ENCODE measurements at places on chromosomes 11 and 22.

GRCh38 chr11:115761348-115761747 is 257.1 kb upstream of the CADM1 start:
- no peak for DNase-seq

DNA sequence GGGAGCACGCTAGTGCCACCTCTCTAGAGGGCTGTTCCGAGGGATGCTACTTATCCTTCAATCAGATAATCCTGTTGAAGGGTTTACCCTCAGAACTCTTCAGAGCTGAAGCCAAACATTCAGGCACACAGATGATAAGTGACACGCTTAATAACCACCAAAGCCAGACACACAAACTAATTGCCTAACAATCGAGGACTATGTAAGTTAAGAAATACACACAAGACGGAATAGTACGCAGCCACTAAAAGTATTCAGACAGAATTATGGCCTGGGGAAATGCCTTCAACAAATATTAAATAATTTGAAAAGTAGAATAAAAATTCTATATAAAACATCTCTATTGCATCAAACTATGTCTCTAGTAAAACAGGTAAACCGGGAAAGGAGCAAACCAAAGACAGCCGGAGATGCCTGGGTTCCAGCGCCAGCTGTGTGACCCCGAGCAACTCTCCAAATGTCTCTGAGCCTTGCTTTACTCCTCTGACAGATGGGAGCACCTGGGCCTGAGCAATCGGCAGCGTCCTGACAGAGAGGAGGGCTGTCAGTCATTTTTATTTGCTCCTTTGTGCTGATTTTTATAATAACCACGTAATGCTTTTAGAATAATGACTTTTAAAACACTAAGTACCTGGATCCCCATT is 11.3 kb downstream of the LRFN4 start:
- DNase-seq = no peak

GRCh38 chr22:44667276-44667675 is 34.7 kb upstream of the PRR5 start:
- DNase-seq = no peak

GRCh38 chr11:64747961-64748665 is 4.2 kb upstream of the RASGRP2 start:
- DNase-seq = no peak

DNA sequence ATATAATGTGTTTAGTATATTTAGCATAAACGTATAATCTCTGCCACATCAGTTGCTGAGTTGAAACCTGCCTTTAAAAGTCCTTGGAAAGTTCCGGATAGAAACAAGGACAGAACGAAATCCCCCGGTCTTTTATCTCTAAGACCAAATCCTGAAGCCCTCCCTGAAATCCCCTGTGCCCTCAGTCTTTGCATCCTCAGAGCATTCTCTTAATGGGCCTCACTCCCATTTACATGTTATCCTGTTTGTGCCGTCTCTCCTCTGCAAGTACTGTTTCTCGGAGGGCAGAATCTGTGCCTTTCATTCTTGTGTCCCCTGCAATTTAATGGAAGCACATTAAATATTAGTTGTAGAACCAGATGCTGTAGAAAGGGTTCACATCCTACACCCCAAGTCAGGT is 56.0 kb downstream of the ZNRF3 start:
- DNase-seq = no peak

DNA sequence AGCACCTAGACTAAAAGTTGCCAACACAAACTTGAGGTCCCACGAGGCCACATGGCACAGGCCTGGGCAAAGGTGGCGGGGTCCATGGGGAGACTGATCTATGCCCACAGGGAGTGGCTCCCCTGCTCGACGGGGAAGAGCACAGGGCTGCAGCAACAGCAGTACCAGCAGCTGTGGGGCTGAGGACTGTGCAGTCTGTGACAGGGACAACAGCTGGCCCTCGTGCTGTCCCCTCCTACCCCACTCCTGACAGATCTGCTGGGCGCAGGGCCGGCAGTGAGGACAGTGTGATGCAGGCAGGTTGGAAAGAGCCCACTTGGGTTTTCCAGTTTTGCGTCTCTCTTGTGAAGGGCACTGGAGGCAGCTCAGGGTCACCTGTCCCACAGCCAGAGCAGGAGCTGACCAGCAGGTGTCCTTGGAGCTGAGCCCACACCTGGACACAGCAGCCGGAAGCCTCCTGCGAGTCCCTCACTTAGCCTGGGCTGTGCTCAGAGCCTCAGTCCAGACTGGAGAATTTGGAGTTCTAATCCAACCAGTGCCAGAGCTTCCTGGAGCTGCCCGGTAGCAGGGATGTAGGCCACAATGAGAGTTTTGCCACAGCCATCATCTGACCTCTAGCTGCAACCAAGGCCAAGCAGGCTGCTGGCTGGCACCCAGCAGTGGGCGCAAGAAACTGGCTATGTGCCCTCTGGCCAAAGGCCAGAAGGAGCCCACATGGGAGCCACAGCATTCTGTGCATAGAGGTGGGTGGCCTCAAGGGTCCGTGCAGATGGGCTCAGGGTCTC is 3.6 kb upstream of the GAS2L1 start:
- no peak for DNase-seq

GRCh38 chr11:61752117-61752924 is at the start of gene MYRF:
Gene MYRF (plus strand): TSS chr11:61752636. CDS start chr11:61752745, 109 bp downstream.
- peak; percentile 67 for DNase-seq

GRCh38 chr11:72430741-72431570 is 3.4 kb downstream of the CLPB start:
- peak; percentile 47 for DNase-seq

DNA sequence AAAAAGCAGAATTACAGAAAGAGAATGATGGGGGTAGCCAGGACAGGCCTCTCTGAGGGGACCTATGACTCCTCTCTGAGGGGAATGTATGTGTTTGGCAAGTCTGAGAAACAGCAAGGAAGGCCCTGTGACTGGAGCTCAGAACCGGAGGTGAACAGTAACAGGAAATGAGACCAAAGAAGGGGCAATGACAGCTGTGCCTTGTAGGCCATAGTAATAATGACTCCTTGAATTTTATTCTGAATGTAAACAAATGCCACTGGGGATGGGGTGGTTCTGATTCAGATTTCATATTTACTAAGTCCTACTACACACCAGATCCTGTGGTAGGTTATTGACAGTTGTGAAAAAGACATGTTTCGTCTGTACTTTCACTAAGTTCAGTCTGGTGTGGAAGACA is 52.8 kb upstream of the APOA1 start:
- DNase-seq = no peak

GRCh38 chr11:129148487-129148886 is 43.6 kb downstream of the ARHGAP32 start:
- no peak for DNase-seq

GRCh38 chr22:42695294-42695693 is 25.4 kb downstream of the A4GALT start:
- DNase-seq = no peak

DNA sequence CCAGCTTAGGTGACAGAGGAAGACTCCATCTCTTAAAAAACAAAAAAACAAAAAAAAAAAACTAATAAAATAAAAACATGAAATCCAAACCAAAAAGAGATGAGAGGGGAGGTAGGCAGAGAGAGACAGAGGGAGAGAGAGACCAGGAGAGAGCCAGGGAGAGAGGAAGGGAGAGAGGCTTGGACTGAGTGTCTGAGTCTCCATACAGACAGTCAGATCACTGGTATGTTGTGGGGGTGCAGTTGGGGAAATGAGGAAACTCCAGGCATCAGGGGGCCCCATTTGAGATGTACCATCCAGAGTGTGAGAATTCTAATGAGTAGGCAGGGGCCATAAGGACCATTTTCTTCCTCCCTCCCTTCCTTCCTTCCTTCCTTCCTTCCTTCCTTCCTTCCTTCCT is 53.1 kb upstream of the SEPTIN5 start:
- no peak for DNase-seq

DNA sequence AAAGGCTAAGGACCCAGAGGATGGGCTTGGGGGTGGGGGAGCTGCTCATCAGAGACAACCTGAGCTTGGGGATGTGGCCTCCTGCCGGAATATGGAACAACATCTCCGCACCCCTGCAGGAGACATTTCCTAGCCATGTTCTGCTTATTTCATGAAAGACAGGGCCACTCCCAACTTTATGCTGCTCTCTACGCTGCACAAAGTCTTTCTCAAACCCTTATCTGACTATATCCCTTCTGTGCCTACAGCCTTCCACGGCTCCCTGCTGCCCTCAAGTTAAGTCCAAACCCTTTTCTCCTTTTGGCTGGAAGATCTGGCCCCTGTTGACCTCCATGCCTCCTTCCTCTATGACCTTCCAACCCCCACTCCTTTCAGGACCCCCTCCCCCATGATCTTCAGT is 562.0 kb downstream of the MN1 start:
- no peak for DNase-seq

- no peak for DNase-seq
These were observed 13.4 kb upstream of the GRK2 start for GRCh38 chr11:67252831-67253239.

- DNase-seq = no peak
These were observed 181.4 kb downstream of the ETS1 start for GRCh38 chr11:128405714-128406662.

DNA sequence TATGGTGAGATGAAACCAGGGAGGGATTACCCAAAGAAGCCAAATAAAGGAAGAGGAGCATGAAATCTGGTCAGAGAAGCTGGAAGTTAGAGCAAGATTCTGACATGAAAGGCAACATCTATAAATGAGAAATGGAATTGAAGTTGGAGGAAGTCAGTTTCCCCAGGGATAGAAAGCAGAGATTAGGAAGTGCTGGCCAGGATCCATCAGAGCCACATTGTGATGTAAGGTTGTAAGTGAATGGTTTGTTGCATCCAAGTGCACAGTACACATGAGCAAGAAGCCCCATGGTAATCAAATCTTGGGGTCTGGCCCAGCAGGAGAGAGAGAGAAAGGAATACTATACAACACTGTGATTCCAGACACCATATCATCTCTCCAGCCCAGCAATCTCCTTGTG is 6.6 kb upstream of the NLRP10 start:
- DNase-seq = no peak

- DNase-seq = peak; percentile 23
These were observed 148.4 kb downstream of the ME3 start for GRCh38 chr11:86523738-86524619.

DNA sequence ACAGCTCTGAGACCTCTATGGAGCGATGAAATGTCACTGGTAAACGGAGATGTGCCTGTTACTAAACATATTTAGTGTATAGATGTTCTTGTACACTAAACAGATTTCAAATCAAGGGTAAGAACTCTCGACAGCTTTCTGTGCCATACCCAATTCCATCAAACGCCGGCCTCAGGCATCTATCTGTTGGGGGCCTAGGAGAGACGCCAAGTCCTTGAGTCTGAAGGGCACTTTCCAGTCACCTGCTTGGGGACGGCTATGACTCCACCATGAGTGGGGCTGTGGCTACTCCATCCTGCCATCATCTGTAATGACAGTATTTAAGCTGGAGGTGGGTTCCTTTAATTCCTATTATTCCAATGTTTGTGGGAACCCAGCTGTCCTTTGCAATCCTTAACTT is 87.8 kb downstream of the SHANK2 start:
- no peak for DNase-seq

DNA sequence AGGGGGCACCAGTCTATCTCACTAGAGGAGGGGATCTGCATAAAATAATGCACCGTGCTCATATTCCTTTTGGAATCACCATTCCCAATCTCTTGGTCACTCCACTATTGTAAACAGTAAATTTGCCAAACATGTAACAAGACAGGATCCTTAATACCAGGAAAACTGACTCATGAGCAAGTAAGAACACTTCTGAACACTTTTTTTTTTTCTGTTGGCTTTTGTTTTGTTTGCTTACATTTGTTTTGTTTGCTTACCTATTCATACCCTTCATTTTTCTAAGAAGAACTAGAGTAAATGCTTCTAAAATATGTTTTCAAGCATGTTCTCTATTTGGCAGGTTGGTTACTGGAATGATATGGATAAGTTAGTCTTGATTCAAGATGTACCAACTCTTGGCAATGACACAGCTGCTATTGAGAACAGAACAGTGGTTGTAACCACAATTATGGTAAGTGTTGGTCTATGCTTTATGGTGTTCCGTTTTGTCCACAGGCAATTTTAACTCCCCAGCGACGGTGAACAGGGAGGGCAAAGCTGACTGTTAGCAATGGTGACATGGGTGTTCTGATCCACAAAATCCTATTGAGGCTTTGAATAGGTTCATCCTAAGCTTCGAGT is 111.8 kb downstream of the MSANTD4 start:
- no peak for DNase-seq

DNA sequence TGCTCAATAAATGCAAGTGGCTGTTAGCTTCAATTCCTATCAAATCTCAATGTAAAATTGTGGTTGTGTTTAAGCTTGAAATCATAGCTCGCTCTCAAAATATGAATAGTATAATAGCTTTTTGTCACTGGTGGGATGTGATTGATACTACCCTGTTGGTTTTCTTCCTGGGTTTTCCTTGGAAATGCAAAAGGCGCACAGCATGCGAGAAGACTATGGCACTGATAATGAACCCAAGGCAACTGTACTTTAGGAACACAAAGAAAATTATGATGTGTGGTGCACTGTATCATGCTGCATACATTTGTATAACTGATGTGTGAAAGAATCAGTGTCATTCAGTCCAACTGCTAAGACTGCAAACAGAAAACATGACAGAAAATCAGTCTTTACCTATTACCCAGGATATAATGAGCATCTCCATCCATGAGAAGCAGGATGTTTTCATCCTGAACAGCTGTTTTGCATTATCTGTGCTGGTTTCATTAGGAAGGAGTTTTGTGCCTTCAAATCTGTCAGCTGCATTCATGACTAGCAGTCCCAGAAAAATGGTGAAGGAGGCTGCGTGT is 101.2 kb downstream of the TRPC6 start:
- DNase-seq = no peak

DNA sequence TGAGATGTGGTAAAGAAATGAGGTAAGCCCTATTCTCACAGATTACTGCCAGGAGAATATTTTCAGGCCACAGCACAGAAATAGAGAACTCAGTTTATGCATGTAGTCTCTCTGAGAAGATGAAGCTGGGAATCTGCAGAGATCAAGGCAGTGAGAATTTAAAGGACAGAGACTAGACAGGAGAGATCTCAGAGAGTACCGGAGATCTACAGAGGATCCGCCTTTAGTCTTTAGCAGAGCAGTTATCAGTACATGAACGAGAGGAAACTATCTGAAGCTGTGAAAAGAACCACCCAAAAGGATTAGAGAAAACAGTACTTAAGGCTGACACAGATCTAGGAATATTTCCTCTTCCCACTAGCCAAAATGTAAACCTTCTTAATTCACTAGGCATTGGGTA is 101.5 kb downstream of the DLG2 start:
- DNase-seq = no peak

- DNase-seq = no peak
These were observed 8.9 kb upstream of the APOBEC3G start for GRCh38 chr22:39068033-39068785.

DNA sequence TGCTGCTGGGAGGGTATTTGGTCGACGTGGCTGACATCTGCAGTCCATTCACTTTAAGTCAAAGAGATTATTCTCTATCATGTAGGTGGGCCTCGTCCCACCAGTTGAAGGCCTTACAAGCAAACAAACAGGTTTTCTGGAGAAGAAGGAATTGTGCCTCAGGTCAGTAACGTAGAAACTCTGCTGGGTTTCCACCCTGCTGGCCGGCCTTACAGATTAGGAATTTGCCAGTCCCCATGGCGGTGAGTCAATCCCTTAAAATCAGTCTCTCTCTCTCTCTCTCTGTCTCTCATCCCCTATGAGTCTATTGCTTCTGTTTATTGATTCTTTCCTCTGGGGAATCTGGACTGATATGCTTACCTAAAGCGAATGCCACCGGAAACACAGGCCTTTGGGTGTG is 75.4 kb upstream of the FGF3 start:
- no peak for DNase-seq
